GM12892 (cell line): ENCODE measurements at places on chromosomes 7 and 10.

- DNase-seq, result no peak
Observed at GRCh38 chr7:29457141-29457561, 106.5 kb upstream of the PRR15 start.

GRCh38 chr7:121803039-121803438, 69.9 kb upstream of the PTPRZ1 start:
- DNase-seq, result no peak

GRCh38 chr7:20744954-20745446, 41.7 kb downstream of the SP8 start:
- no peak for DNase-seq

- peak; percentile 5 for DNase-seq
Observed at GRCh38 chr10:81920213-81920829, 45.3 kb downstream of the NRG3 start.

- no peak for DNase-seq
Observed at GRCh38 chr7:101156277-101156676, 2.0 kb downstream of the AP1S1 start.

- no peak for DNase-seq
Observed at GRCh38 chr7:111987886-111988285, 218.3 kb downstream of the DOCK4 start.

DNA sequence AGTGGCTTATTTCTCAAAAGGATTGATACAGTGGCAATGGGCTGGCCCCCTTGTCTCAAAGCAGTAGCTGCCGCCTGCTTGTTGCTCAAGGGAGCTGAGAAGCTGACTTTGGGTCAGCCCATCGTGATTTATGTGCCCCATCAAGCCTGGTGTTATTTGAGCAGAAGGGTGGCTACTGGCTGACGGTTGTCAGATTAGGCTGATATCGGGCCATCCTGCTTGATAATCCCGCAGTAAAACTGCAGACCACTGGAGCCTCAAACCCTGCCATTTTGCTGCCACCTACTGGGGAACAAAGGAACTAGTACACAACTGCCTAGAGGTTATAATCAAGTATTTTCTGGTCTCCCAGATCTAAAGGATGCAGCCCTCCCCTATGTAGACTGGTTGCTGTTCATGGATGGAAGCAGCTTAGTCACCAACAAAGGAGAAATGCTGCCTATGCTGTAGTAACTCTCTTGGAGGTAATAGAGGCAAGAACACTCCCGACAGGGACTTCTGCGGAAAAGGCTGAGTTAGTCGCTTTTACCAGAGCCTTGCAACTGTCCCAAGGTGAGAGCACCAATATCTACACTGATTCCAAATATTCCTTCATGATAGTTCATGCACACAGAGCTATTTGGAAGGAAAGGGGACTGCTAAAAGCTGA, 65.9 kb upstream of the ZNF92 start:
- peak; percentile 13 for DNase-seq

GRCh38 chr7:5476001-5476400, 52.4 kb upstream of the TNRC18 start:
- no peak for DNase-seq

GRCh38 chr7:4531236-4531635, 150.9 kb upstream of the FOXK1 start:
- DNase-seq, result no peak

- DNase-seq, result no peak
Observed at GRCh38 chr7:158161194-158161593, 426.4 kb downstream of the PTPRN2 start.

GRCh38 chr10:7301006-7301778, 109.6 kb downstream of the SFMBT2 start:
- no peak for DNase-seq

GRCh38 chr7:92513167-92513902, 15.0 kb downstream of the PEX1 start:
- no peak for DNase-seq

- DNase-seq, result no peak
Observed at GRCh38 chr7:53325061-53325460, 289.6 kb downstream of the POM121L12 start.

- DNase-seq, result no peak
Observed at GRCh38 chr10:112954974-112955581, 5.0 kb downstream of the TCF7L2 start.

- DNase-seq, result no peak
Observed at GRCh38 chr10:110572862-110573261, 5.4 kb downstream of the SMC3 start.

GRCh38 chr7:27872356-27873275, 132.7 kb downstream of the TAX1BP1 start:
- no peak for DNase-seq

DNA sequence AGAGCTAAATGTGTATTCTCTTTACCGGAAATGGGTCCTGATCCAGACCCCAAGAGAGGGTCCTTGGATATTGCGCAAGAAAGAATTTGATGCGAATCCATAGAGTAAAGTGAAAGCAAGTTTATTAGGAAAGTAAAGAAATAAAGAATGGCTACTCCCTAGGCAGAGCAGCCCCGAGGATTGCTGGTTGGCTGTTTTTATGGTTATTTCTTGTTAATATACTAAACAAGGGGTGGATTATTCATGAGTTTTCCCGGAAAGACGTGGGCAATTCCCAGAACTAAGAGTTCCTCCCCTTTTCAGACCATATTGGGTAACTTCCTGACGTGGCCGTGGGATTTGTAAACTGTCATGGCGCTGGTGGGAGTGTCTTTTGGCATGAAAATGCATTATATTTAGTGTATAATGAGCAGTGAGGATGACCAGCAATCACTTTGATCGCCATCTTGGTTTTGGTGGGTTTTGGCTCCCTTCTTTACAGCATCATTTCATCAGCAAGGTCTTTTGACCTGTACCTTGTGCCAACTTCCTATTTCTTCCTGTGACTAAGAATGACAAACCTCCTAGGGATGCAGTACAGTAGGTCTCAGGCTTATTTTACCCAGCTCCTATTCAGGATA, 60.4 kb downstream of the ARL4A start:
- no peak for DNase-seq

GRCh38 chr7:90701021-90701420, 104.9 kb downstream of the CDK14 start:
- DNase-seq, result no peak

- no peak for DNase-seq
Observed at GRCh38 chr10:82496114-82496513, 621.1 kb downstream of the NRG3 start.

DNA sequence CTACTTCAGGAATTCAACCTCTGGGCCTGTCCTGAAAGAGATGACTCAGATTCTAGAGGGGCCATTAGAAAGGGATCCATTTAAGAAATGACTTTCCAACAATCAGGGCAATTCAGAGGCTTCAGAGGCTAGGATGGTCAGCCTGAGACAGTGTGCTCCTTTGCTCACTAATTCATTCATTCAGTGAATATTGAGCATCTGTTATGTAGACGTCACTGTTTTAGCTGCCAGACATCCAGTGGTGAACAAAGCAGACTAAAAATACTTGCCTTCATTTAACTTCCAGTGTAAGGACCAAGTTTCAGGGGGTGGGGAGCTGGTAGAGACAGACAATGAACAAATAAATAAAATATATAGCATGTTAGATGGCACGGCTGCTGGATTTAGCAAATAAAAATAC, 1.6 kb downstream of the KIAA1217 start:
- no peak for DNase-seq

GRCh38 chr10:18418541-18419215, 232.7 kb downstream of the NSUN6 start:
- DNase-seq, result no peak

DNA sequence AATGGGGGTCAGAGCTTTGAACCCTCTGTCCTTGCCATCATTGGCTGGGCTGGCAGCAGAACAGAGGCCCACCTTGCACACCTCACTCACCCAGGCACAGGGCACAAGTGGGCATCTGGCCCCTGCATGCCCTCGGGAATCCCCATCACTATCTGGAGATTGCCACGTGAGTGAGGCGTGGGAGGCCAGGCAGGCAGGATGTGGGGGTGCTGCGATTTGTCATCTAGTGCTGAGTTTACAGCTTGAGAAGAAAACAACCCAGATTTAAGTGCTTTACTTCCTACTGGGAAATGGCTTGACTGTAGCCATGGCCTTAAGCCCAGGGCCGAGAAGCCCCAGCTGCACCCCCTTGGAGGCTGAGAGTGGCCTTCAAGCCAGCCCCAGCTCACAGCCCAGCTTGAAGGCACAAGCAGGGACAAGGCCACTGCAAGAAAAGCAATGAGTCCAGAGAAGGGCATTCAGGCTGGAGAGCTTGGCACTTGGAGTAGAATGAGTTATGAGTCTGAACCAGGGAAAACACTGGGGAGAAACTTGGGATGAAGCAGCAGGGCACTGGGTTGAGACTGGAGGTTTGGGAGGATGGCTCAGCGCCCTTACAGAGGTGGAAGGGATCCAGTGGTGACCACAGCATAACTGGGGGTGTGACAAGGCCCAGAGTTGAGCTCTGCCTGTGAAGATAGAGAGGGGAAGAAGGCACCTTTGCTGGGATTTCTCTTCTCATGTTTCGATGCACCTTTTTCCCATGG, 123.0 kb downstream of the CXCL12 start:
- DNase-seq, result no peak

DNA sequence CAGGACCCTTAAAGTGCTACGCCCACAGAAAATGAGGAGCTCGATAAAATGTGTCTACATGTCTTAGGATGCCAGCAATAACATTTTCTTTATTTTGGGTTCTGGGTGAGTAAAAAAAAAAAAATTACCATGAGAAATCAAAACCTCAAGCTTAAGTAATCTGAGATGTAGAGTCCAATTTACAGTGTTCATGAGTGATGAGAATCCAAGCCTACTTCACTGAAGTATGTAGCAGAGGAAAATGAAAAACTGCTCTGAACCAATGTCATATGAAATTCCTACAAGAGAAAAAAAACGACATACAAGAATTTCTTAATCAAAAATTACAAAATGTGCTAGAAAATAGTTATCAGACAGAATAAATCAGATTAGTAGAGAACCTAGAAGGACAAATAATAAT, 274.4 kb downstream of the HTR7 start:
- DNase-seq, result no peak

- no peak for DNase-seq
Observed at GRCh38 chr7:82722946-82723345, 279.4 kb upstream of the CACNA2D1 start.

DNA sequence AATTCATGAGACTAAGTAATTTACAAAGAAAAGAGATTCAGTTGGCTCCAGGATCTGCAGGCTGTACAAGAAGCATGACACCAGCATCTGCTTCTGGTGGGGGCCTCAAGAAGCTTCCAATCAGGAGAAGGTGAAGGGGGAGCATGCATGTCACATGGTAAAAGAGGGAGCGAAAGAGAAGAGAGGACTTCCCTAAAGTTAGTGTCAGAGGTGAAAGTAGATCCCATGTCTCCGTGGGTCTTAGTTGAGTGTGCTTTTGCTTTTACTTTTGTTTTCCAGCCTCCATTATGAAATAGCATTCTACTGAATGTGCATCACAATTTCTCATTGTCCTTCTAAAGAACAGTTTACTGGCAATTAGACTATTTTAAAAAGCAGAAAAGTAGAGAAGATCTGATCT, 213.6 kb upstream of the FZD1 start:
- DNase-seq, result no peak

DNA sequence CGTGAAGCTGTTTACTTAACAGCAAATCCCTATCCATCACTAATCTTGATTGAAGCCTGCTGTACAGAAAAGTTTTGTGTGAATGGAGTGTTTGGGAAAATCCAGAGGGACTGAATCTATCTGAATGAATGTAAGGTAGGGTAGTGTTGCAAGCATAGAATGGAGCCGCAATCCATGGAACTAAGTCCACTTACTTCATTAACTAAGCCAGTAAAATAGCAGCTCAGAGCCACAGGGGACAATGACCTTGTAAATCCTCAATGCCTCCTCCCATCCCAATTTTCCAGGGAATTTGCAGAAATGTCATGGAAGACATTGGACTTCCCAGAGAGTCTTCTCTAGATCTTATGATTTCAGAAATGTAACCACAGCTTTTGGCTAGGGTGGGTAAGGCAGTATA, 15.2 kb downstream of the TBATA start:
- DNase-seq, result no peak

GRCh38 chr7:25424855-25425254, 196.6 kb upstream of the NPVF start:
- no peak for DNase-seq

GRCh38 chr10:101014966-101015581, 15.5 kb downstream of the LZTS2 start:
- DNase-seq, result no peak

DNA sequence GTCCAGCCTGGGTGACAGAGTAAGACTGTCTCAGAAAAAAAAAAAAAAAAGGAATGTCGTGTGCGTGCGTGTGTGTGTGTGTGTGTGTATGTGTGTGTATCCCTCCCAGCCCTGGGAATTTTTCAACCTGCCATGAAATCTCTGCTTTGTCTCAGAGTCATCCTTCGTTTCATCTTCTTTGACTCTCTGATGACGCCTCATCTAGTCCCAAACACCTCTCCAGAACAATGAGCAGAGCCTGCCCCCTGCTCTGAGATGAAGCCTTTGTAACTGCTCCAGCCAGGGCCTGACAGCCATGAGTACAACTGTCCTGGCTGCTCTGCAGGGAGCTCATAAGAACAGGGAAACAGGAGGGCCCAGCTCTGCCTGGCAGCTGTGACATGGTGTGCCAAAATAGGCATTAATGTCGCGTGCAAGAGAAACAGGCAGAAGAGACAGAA, 149.5 kb downstream of the FAM107B start:
- DNase-seq, result no peak

GRCh38 chr10:48957361-48958151, 17.9 kb upstream of the LRRC18 start:
- DNase-seq, result no peak

- no peak for DNase-seq
Observed at GRCh38 chr7:115476671-115477181, 553.8 kb downstream of the TFEC start.

DNA sequence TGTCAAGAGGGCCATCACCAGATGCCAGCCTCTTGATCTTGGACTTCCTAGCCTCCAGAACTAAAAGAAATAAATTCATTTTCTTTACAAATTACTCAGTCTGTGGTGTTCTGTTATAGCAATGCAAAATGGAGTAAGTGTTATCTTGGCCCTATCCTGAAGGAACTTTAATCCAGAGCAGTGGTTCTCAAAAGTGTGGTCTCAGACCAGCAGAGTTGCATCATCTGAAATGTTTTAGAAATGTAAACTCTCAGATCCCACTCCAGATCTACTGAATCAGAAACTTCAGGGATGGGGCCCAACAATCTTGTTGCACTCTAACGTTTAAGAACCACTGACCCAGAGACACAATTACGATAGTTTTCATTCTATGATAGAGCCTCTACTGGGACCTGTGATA, 3.2 kb upstream of the SUPV3L1 start:
- no peak for DNase-seq

DNA sequence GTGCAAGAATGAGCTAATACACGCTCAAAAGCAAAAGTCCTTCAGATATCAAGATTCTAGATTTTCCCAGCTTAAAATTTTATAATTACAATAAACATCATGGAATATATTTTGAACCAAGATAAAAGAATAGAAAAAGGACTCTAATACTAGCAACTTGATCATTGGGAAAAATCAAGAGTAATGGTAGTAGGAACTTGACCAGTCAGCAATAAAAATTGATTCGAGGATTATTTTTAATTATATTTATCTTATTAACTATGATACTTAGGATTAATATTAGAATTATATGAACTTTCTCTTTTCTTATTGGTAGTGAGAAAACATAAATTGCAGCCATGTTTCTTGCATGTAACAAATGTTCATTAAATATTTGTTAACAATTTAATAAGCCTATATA, 152.0 kb downstream of the GNAI1 start:
- no peak for DNase-seq

- no peak for DNase-seq
Observed at GRCh38 chr7:152588350-152588749, 87.6 kb downstream of the XRCC2 start.

GRCh38 chr7:41942468-41943093, 239.7 kb upstream of the INHBA start:
- no peak for DNase-seq

GRCh38 chr7:20346577-20346976, 15.9 kb downstream of the ITGB8 start:
- no peak for DNase-seq
